Epithelial cell of proximal tubule (primary cell): ENCODE measurements at places on chromosomes 3 and 15. TPM values are rescaled to one million over a fixed set of nuclear protein-coding genes. Genes with fewer than 3 reads are reported as not detected.

GRCh38 chr3:128235207-128235926 is 82.1 kb downstream of the EEFSEC start:
- DNase-seq = no peak

CA12 gene
- 6.3 and 19.7 TPM in 2 replicates for total RNA-seq

TP53BP1 gene
- total RNA-seq = 17.5 and 28.8 TPM in 2 replicates

DNA sequence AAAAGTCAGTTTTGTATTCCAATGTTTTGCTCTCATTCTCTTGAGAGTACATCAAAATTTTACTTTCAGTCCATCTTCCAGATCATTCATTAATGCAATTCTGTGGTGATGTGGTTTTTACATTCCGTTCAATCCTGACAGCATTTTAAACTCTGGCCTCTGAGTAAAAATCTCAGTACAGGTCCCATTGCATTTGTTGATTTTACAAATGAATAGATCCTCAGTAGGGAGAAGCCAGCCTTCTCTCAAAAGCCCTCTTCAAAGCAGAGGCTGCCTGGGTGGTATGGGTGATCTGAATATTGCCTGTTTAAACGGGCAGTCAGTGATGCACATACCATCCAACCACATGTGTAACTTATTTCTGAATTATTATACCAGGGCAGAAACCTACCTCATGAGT is 72.5 kb upstream of the TSC22D2 start:
- DNase-seq = no peak

CASR gene
- total RNA-seq = 0.06 TPM in 1 of 2 replicates, not detected in the other

DNA sequence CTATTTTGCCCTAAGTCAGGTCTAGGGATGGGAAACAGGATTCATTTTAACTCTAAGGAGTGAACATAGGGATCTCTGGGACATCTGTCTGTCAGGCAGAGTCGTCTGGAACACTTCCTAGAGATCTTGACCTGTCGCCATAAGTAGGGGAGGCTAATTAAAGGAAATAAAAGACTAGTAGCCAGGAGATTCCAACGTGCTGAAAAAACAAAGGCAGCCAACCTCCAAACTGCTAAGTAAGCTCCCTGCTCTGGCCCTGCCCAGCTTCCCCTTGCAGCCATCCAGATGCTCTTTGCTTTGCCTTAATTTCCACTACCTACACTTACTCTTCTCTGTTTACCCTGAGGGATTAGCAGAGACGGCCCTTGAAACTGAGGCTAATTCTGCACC is 18.4 kb upstream of the TSEN2 start:
- DNase-seq = no peak

- DNase-seq = no peak
These were observed 252.5 kb upstream of the TGFBR2 start for GRCh38 chr3:30353711-30354467.

GRCh38 chr3:184126006-184126405 is 9.2 kb upstream of the EIF2B5 start:
- no peak for DNase-seq

DNA sequence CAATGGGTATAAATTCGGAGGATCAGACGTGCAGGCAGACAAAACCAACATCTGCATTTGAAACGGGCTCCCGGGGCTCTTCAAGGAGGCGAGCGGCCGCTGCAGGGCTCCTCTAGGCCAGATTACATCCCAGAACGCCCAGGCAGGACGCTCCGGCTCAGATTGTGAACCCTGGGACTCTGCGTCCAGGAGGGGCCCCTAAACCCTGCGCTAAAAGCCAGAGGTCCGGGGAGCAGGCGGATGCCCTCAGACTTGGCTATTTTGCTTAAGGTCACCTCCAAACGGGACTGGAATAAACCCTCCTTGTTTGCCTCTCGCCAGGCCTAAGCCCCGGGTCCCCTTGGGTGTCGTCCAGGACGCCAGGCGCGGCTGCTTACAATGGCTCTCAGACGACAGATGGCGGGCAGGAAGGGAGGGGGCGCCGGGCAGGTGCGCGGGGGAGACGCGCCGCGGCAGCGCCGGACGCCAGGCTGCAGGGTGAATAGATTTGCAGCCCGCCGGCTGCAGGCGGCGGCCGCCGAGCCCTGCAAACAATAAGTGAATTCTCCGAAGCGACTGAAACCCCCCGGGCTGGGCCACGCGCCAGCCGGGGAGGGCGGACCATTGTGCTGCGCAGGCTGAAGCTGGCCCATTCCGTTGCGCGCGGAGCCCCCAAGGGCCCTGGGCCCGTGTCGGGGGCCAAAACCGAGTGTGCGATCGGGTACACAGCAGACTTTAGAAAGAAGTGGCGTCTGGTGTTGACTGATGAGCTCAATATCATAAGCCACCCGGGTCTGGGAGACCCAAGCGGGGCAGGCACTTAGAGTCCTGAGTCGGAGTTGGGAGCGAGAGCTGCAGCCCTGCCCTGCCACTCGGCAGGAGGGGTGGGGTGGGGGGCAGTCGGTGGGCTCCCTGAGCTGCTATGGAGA is 32.3 kb upstream of the AMOTL2 start:
- DNase-seq = no peak

DNA sequence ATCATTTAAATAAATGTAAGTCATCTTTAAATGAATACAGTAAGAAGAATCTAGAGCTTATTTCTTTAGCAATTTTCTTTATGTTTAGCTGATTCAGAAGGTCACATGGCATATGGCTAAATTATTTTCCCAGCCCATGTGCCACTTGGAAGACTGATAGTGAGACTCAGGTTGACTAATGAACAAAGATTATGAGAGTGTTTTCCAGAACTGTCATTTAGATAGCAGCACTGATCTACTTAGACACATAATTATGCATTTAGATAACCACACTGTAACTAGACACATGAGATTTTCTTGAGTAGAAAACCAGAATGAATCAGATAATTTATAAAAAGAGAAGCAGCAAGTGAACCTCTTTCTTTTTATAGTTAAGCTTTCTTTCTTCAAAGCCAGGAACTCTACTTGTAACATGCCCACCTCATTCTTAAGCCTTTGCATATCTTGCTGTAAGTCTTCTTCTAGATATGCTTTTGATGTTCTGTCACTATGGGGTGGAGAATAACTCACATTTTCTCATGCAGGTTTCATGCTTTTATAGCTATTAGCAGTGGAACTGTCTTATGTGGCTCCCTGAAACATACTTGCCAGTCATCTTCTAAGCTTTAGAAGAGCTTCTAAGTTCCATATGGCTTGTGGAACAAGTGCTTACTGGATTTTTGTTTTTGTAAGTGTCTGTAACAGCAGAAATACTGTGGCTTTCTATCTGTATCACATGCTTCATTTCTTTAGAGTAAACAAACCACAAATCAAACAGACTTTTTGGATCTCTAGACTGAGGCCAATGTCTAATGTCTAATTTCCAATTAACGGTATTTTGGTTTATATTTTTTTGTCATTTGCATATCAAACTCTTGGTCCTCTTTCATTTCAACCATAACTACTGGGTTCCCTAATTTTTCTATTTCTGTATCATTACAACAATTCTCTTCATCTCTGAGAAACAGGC is 101.4 kb downstream of the LMLN start:
- DNase-seq = no peak

DNA sequence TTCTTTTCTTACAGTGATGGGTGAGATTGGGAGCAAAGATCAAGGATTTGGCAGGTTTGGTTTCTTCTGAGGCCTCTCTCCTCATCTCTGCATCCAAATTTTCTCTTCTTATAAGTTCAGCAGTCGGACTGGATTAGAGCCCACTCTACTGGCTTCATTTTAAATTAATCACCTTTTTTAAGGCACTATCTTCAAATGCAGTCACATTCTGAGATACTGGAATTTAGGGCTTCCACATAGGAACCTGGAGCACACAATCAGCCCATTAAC is 56.5 kb upstream of the PLSCR4 start:
- DNase-seq = no peak

GRCh38 chr15:34759347-34759746 is 4.5 kb upstream of the GJD2 start:
- no peak for DNase-seq

DNA sequence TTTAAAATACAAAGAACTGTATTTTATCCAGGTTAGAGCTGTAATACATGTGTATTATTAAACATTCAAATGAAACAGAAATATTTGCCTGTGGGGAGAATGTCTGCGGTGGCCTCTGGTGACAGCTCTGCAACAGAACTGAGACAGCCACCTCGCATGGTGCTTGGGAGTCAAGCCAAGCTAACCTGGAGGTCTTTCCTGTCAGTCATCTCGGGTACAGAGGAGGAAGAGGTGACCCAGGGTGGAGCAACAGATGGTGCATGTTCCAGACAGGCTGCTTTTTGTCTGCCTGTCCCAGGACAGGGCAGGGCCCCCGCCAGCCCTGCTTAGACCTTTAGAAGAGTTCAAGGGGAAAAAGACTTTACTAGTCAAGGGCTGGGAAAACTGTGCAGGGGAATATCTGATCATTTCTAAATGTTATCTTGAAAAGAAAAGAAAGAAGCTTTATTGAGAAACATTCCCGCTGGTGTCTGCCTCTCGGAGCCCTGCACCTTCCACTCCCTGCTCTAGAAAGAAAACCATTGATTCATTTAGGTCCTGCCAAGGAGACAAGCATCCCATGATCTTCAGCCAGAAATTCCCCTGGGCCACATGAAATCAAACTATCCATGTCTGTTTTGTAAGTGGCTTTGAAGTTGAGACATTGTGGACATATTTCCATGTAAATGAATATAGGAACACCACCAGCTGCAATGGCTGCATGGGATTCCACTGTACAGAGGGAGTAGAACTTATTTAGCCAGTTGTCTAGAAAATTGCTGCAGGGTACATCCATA is 5.5 kb upstream of the NR2E3 start:
- no peak for DNase-seq

IQCF5 gene
- total RNA-seq = not detected in 2 replicates

DNA sequence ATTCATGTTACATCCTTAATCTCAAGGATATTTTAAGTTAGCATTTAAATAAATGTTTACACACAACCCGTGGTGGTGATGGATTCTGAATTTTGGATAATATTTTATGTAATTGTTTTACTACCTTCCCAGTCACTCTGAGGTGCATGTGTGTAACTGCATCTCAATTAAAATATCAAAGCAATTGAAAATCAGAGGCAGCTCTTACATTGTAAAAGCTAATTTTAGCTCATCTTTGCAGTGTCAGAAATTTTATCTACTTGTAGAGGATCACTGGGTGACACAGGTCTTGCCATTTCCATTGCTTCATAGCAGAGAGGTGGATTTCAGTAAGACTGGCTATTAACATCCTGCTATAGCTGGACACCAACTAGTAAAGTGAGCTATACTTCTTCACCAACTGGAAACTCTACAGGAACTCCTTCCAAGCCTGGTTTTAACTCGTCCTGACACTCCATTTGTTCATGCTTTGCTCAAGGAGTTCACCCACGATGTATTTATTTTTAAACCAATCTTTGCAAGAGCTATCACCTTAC is 19.6 kb upstream of the MITF start:
- DNase-seq = no peak

CPNE4 gene
- 4.1 TPM in 1 of 2 replicates, not detected in the other for total RNA-seq

GRCh38 chr3:112635674-112636073 is 5.3 kb downstream of the CCDC80 start:
- DNase-seq = no peak

CPN2 gene
- not detected in 2 replicates for total RNA-seq

CCRL2 gene
- total RNA-seq = not detected in 2 replicates

DNA sequence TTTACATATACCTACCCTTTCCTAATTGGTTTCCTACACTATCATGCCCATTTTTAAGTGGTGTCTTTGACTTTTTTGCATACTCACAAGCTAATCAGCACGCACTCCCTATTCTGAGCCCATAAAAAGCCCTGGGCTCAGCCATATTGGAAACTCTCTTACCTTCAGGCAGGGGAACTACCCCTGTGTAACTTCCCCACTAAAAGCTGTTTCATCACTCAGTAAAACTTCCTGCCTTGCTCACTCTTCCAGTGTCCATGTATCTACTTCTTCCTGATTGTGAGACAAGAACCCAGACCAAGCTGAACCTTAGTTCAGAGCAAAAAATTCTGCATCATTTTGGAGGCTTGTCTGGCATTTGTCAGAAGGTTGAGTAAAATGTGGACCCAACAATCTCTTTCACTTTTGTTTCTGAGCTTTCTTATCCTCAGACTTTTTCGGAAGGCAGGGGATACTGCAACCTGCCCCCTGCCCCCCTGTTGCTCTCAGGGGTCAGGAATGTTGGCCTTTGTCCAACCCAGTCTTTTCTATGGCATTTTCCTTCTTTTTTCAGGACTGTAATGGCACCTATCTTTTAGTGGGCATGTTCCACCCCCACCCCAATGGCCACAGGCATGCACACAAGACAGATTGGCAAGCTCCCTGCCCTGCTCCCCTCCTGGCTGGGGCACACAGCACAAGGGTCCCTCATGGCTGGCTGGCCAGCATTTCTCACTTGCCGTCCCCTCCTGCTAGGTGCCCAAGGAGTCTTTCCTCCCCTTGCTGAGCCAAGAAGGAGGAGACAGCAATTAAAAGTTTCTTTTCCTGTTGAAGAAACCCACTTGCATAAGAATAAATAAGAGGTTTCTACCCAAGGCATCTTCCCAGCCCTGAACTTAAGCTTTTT is 26.3 kb upstream of the TMEM45A start:
- no peak for DNase-seq

- no peak for DNase-seq
These were observed 5.4 kb upstream of the LRRC15 start for GRCh38 chr3:194374935-194375334.

DNA sequence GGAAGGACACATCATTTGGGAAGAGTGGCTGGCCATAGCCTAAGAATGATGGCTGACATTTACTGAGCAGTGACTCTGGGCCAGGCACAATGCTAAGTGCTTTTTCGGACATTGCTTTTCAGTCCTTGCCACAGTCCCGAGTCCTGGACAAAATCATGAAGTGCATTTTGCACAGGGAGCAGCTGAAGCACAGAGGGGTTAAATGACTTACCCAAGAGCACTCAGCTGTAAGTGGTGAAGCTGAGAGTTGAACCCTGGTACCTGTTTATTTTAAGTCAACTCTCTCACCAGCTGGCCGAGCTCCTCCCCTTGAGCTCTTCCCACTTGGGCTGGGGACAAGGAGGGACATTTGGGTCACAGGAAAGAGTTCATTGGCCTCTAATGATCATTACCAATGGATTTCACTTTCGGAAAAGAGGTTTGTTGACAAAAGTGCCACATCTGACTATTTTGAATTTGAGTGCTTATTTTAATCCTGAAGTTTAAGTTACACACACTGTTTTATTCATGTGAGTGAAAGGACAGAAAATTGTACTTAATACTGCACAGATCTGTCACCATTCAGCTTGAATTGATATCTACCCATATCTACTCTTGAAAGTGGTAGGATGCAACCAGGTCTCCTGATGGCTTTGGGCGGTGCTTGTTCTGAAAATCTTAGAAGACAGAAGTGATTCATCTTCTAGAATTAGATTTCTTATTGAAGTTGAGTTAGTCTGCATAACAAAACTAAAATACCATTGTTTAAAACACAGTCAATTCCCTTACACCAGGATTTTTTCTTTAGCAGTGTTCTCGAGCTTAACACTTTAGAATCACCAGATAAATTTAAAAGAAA is 368.7 kb upstream of the PROK2 start:
- DNase-seq = no peak

DAZL gene
- not detected in 2 replicates for total RNA-seq

CLDN11 gene
- total RNA-seq = 33.7 and 61.0 TPM in 2 replicates

GRCh38 chr3:44685128-44685800 is 27.2 kb upstream of the ZNF502 start:
- DNase-seq = no peak

NMB gene
- total RNA-seq = 16.1 and 17.4 TPM in 2 replicates
